Activated CD4-positive, alpha-beta T cell treated with anti-CD3 and anti-CD28 coated beads, Interleukin-2, amount 10 ng/mL, durations not matched to agents 7 days and 5 days (primary cell): ENCODE measurements at places on chromosomes 7 and 10.

DNA sequence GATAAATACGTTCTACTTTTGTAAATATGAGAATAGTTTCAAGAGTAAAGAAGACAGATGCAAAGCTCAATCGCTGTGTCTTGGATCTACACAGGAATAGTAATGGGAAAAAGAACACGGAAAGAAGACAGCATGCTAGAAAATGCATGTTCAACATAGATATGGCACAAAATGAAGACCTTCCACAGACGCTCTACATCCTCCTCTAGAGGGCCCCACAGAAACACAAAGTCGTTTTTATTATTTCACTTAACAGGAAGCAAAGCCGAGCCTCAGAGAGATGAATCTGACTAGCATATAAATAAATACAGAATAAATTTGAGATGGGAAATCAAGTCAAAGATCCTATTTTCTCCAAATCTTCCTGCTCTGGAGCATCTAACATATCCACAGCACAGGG is 292.6 kb downstream of the PARD3 start:
- peak; percentile 15 for DNase-seq

DNA sequence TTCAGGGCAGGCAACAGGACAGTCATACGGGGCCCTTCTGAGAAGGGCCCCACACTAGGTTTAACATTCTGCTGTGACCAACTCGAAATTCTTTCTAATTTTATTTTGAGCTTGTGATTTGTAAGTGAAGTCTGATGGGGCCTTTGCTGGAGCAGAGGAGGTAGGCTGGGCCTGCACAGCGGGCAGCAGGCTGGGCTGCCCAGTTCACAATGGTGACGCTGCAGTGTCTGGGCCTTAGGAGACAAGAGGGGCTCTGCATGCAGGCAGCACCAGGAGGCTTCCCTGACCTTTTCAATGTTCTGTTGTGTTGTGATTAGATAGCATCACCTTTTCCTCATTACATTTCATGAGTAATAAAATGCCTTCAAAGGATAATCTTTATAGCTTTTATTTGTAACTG is 175.1 kb downstream of the CXCL12 start:
- DNase-seq: no peak

- DNase-seq: no peak
These were observed 139.7 kb downstream of the HTR7 start for GRCh38 chr10:90718182-90718581.

DNA sequence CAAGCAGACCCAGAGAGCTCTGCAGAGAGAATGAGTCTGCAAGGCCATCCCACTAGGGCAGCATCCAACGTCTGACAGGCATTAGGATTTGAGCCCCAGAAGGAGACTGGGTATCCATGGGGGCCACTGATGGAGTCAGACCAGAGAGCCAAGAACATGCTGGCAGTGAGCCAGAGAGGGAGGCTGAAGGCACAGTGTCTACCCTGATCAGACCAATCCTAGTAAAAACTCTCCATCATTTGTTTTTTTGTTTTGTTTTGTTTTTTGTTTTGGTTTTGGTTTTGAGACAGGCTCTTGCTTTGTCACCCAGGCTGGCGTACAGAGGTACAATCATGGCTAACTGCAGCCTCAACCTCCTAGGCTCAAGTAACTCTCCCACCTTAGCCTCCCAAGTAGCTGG is 133.1 kb upstream of the LYZL2 start:
- DNase-seq: no peak

DNA sequence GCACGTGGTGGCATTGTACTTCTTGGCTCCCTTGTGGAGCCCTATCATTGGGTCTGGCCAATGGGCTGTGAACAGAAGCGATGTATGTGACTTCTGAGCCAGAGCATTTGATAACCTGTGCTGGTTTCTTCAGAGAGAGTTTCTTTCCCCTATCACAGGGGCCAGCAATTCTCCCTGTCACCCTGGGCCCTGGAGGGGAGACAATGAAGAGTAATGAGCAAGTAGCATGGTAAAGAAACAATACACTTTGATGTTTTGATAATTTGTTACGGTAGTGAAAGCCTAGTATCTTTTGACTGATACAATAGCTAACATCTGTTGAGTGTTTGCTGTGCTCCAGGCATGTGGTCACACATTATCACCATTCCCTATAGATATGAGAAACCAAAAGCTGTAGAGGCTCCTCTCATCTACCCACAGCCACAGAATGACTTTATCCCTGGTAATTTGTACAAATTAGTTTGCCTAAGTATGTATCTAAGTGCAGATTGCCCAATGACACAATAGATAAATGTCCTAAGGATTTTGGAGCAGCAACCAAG is 113.4 kb upstream of the SVIL start:
- no peak for DNase-seq

GRCh38 chr10:120161111-120161510 is 268.6 kb downstream of the SEC23IP start:
- no peak for DNase-seq

DNA sequence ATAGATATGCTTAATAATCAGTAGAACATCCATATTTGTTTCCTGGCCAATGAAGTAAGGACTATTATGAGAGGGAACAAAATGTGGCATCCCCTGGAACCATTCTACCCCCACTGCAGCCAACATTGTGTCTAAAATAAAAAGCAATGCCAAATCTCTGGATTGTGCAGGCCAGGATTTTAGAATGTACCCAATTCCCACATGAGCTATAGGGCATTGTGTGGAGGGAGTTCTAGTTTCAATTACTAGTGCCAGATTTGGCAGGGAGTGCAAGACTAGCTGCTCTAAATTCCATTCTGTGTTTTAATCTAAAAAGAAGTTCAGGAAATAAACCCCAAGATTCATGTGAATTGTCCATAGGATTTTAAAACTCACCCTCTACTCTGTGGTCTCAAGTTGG is 112.3 kb downstream of the HGF start:
- DNase-seq: no peak

DNA sequence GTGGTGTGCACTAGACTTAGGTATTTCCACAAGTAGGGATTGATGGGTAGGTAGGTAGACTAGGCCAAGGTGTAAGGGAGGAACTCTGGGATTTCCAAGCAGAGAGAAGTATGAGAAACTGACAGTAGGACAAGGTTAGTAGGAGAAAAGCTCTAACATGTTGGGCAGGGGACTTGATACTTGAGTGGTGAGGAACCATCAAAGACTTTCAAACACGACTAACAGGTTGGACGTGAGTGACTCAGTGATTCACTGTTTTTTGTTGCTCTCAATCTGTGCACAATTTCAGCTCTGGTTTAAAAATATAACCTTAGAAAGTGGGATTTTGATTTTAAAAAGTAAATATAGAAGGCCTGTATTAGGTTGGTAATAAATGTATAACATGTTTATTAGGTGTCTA is 44.4 kb downstream of the KLHDC10 start:
- DNase-seq: no peak

- DNase-seq: no peak
These were observed 10.5 kb upstream of the ENTPD1 start for GRCh38 chr10:95745501-95745900.
